ENCODE measurements at places on chromosomes 6 and 20.
A peak's percentile ranks its signal among the peaks of the same experiment; 100 is the strongest.

DNA sequence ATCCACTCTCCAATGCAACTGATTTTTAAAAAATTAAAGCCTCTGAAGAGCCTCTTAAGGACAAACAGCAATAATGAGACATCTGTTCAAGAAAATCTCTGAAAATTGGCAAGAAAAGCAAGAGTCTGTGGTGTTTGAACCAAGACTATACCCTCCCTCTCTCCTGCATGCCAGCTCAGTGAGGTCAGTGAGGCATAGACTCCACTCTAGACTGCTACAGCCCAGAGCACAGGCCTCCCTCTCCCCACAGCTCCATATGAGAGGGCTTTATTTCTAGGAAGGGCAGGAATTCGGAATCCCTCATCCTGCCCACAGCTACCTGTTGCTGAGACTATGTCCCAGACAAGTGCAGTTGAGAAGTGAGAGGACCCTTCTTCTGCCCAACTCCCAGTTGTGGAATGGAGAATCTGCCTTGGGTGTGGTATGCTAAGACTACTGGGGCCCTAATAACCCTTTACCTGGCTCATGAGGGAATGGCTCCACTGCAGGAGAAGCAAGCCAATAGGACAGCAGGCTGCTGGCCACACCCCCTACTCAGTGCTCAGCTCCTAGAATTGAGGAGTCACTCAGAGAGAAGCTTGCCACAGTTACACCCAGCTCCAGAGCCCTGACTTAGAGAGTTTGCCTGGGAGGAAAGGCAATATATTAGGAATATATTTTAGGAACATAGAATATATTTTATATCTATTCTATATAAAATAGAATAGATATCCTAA, 22.7 kb upstream of the HLA-DQA1 start:
- no peak for DNase-seq

GRCh38 chr6:41277605-41278004, 8.9 kb downstream of the TREM1 start:
- no peak for DNase-seq

- DNase-seq = no peak
Observed at GRCh38 chr6:38141716-38142115, 322.2 kb downstream of the ZFAND3 start.

DNA sequence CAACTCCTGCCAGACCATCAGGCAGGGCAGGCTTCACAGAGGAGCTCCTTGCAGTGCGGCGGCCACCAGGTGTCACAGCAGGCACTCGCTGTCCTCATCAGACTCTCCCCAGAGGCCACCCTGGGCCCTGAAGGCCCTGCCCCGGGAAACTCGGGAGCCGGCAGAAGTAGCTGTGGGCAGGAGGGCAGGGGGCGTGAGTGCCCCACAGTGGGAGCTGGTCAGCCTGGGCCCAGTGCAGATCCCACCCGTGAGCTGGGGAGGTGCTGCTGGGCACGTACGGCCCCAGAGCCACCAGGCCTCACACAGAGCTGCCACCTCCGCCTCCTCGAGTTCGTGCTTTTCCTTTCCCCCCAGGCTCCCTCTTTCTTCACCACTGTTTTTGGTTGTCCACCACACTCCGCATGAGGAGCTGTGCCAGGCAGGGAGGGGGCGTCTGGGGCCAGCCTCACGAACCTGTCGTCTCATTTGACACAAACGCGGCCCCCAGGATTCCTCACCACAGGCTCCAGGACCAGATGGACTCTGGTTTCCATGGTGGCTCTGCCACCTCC, 33.8 kb downstream of the FRMD1 start:
- no peak for DNase-seq

GRCh38 chr6:69915346-69915745, 49.0 kb downstream of the COL19A1 start:
- DNase-seq = no peak

DNA sequence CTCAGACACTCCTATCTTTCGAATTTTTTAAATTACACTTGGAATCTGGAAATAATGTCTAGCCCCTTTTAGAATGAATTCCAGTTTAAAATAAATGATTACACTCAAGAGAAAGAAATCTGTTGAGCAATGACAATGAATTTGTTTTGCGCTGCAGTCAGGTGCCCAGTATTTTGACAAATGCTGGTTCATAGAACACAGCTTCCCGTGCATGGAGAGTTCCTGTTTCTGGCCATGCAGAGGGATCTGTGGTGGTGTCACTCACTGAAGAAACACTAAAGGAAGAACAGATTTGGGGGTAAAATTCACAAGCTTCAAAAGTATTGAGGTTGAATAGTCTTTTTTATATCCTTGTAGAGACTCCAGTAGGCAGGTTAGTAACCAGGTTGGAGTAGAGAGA, 113.4 kb upstream of the CEP85L start:
- DNase-seq = no peak

- DNase-seq = no peak
Observed at GRCh38 chr20:22546344-22546743, 38.0 kb downstream of the FOXA2 start.

DNA sequence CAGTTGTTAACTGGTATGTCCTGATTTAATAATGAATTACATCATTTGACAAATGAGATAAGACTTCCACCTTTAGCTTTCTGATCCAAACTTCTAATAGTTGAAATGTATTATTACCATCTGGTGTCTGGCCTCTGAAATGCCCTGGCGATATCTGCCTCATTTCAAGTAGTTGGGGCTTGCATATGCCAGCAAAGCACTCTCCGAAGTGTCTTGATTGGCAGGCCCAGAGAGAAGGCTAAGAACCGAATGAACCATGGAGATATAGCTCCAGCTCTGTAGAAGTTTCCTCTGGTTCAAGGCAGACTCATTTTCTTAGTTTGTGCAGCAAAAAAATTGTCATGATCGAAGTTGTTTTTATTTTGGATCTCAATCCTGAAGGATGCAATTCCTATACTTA, 13.4 kb upstream of the HIVEP2 start:
- DNase-seq = no peak

GRCh38 chr6:8238773-8239683, 136.7 kb upstream of the EEF1E1 start:
- no peak for DNase-seq

GRCh38 chr6:159739341-159739740, 12.0 kb downstream of the WTAP start:
- no peak for DNase-seq

DNA sequence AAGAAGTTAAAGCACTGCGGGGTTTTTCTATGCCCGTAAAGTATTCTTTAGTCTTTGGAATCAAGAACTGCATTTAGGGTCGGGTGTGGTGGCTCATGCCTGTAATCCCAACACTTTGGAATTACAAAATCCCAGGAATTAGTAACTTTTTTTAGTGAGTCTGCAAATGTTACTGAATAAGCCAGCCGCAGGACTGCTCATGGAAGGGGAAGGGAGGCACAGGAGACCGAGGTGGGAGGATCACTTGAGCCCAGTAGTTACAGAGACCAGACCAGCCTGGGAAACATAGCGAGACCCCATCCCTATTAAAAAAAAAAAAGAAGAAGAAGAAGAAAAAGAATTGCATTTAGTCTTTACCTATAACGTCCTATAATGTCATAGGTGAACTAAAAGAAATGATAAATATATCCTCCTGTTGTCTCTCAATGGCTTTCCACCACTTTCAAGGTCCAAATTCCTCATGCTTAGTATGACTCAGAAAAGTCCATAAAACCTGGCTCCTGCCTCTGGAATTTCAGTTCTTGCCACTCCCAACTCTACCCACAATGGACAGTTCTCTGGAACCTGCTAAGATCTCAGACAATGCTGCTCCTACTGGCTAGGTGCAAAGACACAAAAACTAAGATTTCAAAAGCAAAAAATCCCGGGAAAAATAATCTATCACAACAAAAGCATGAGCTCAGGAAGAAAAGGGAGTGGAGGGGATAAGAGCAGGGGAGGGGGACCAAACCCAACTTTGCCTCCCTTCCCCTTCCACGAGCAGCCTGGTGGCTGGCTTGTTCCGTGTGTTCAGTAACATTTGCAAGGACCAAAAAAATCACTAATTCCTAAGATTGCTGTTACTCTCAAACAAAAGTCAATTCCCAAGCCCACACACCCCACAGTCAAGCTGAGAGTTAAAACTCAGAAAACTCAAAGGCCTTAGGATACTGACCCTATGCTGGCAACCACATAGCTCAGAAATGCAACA, 39.0 kb downstream of the B4GALT5 start:
- DNase-seq = peak; percentile 78

DNA sequence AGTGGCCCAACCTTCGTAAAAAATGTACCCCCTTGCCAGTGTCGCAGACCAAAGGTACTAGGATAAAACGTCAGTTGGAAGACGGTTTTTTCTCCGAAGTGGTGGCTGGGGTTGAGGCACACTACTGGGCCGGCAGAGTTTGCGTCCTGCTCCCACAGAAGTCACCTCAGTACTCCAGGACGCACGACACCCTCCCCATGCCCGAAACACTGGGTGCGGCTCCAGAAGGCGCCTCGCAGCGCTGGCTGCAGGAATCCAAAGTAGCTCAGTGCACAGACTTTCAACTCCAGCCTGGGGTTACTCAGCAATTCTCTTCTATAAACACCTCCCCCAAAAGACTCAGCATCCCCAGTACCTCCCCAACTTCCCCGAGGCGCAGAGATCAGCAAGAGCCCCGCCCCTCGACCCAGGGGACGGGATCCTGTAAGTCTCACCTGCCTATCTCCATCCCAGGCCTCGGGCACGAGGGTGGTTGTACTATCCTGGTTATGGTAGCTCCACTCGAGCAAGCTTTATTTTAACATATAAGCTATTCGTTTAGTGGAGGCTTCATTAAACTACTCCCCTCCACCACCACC, 88.2 kb downstream of the ZFP64 start:
- peak; percentile 28 for DNase-seq

GRCh38 chr6:16004934-16005679, 123.8 kb upstream of the MYLIP start:
- DNase-seq = no peak

DNA sequence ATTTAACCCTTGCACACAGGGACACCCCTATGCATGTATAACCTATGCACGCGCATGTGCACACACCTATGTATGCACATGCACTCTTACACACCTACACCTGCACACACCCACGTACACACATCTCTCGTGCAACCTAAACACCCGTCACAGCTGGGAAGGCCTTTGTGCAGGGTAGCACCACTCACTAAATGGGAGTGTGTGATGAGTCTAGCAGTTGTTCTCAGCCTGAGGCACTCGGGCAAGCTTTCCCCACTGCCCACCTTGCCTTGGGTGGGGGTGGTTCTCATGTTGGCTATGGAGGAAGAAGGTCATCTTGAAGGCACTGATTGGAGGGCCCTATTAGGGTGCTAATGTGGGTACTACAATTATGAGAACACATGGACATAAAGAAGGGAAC, 85.8 kb downstream of the DLL1 start:
- DNase-seq = no peak

- peak; percentile 58 for DNase-seq
Observed at GRCh38 chr6:72953971-72954381, 271.3 kb downstream of the KHDC1L start.

GRCh38 chr6:140438346-140438735, 1063.9 kb upstream of the CITED2 start:
- DNase-seq = peak; percentile 58

GRCh38 chr6:10583509-10583901, 62.4 kb downstream of the GCNT2 start:
- DNase-seq = no peak

DNA sequence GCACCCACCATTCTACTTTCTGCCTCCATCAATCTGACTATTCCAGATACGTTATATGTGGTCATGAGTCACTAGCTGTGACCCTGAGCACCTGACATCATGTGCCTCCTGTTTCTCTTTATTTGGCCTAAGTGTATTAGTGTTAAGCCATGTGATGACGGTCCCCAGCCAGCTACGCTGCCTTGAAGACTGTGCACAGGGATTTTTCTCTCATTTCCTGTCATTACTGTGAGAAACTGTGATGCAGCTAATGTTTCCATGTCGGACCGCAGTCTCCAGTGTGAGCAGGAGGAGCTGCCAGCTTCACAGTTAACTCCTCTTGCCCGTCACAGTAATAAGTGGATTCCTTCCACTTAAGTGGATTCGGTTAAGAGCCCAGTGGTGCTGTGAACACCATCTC, 9.9 kb upstream of the SPATS1 start:
- peak; percentile 28 for DNase-seq

GRCh38 chr6:6976193-6976592, 131.6 kb upstream of the RREB1 start:
- DNase-seq = no peak

GRCh38 chr20:5745416-5746030, 4.7 kb upstream of the SHLD1 start:
- no peak for DNase-seq

DNA sequence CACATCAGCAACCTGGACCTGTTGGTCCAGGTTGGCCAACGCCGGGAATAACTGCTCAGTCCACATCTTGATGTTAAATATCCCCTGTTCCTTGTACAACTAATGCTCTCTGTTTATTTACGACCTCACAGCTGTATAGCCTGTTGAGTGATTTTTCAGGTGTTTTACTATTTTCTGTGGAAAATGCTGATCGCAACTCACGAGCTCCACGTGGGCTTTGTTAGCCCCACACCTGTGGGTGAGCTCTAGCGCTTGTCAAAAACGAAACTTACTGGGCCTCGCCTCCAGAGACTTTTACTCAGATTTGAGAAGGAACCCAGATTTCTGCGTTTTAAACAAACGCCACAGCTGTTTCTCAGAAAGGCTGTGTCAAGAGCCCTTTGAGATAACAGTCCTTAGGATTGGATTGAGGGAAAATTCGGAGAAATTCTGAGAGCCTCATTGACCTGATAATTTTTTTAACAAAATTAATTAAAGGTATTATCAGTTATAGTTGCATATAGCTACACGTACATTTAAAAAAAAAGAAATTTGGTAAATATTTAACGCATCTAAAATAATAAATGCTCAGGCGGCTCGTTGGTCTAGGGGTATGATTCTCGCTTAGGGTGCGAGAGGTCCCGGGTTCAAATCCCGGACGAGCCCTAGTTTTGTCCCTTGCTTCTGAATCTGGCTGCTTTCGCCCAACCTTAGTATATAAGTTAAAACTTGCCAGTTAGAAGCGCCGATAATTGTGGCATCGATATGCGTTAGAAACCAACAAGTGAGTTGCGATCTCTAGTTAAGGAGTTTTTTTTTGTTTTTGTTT, 16.7 kb downstream of the HMGN4 start:
- DNase-seq = peak; percentile 75

DNA sequence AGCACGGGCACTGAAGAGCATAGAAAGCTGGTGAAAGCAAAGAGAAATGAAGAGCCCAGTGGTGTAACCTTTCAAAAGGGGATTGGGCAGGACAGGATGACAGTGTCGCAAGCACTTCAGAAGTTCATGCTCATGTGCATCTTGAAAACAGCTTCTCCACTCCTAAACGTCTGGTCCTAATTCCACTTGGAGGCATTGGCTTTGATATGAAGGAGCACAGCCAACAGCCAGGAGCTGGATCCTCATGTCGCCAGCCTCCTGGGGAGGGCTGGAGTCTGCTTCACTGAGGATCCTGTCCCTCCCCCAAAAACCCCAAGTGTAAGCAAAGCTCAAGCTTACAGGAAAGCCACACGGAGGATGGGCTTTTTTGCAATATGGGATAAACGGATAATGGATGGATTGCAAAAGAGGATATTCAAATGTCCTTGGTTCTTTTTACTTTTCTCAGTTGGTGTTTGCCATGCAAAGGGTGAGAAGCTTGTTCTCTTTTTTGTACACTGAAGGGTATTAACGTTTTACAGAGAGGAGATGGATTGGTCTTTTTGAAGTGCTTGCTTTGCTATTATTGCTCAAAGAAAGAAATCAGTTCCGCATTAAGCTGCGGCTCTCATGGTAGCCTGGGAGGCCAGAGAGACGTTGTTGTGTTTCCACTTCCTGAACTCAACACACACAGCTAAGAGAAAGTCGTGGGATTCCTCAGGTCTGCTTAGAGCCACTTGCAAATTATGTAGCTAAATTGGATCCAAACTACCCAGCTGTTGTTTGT, 92.2 kb downstream of the SIM1 start:
- DNase-seq = no peak
